Spinal cord (tissue), 10 donors: ENCODE measurements at places on chromosomes 3 and 15. TPM values are rescaled to one million over a fixed set of nuclear protein-coding genes. Genes with fewer than 3 reads are reported as not detected.

GRCh38 chr15:28093752-28094535 lies 5.2 kb downstream of the OCA2 start:
- H3K27ac ChIP-seq = no peak overlapping the region
- H3K27me3 ChIP-seq = peaks cover 48% of the 10 kb centered on the region
- H3K4me1 ChIP-seq = peaks cover 49% of the 10 kb centered on the region
- no peak for DNase-seq
- H3K4me3 ChIP-seq = no peak overlapping the region
- no peaks in the 10 kb centered on the region for H3K36me3 ChIP-seq

DNA sequence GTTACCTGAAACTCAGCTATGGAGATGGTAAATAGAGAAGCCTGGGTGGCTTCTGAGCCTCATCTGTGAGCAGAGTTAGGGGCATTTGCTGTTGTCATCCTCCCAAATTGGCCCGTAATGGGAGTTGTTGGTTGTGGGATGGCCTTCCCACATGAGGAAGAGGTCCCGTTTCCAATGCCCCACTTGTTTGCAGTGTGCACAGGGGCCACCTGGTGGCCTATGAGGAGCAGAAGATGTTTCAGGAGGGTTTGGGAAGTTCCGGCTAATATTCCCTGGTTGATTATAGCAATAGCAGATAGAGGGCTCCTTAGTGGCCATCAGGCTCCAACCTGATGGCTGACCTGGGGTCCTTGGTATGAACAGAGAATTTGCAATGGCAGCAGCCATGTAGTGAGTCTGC lies 1546.5 kb downstream of the OTOL1 start:
- DNase-seq = no peak
- no peaks in the 10 kb centered on the region for H3K4me1 ChIP-seq
- H3K27me3 ChIP-seq = no peaks in the 10 kb centered on the region
- H3K36me3 ChIP-seq = no peaks in the 10 kb centered on the region

DNA sequence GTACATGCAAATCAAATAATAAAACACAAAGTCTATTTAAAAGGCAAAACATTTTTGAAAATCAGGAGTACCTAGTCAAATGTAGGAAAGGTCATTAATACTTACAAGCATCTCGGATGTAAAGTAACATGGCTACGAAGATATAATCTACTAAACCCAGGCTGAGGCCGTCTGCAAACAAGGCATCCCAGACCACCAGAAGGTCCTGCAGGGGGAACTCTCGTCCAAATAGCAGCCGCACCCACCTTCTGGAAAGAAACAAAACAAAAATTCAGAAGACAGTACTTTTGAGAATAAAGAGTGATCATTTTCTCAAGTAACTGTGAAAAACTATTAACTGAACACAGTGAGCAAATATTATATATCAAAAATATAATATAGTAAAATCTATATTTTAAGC lies 423.1 kb downstream of the PLCL2 start:
- DNase-seq = no peak
- H3K27me3 ChIP-seq = no peaks in the 10 kb centered on the region
- no peak overlapping the region for H3K27ac ChIP-seq
- H3K4me3 ChIP-seq = no peak overlapping the region

- H3K27me3 ChIP-seq = no peaks in the 10 kb centered on the region
- H3K4me1 ChIP-seq = peaks cover 66% of the 10 kb centered on the region
- H3K27ac ChIP-seq = no peak overlapping the region
- no peak for DNase-seq
- H3K4me3 ChIP-seq = no peak overlapping the region
Measured at GRCh38 chr3:127711021-127711695, 38.4 kb downstream of the ABTB1 start.

- no peaks in the 10 kb centered on the region for H3K27me3 ChIP-seq
- no peaks in the 10 kb centered on the region for H3K4me1 ChIP-seq
- H3K36me3 ChIP-seq = no peaks in the 10 kb centered on the region
- no peak overlapping the region for H3K27ac ChIP-seq
Measured at GRCh38 chr3:96466441-96466840, 348.0 kb upstream of the EPHA6 start.

GRCh38 chr15:74906067-74906449 lies 593 bp downstream of the FAM219B start:
- peaks cover 25% of the 10 kb centered on the region for H3K4me1 ChIP-seq
- peak overlapping the region; percentile 89 for H3K4me3 ChIP-seq
- no peaks in the 10 kb centered on the region for H3K27me3 ChIP-seq

GRCh38 chr3:81003817-81004216 lies 757.6 kb downstream of the GBE1 start:
- no peaks in the 10 kb centered on the region for H3K4me1 ChIP-seq
- DNase-seq = no peak
- no peaks in the 10 kb centered on the region for H3K27me3 ChIP-seq
- H3K4me3 ChIP-seq = no peak overlapping the region

- DNase-seq = no peak
- H3K27me3 ChIP-seq = no peaks in the 10 kb centered on the region
- H3K36me3 ChIP-seq = peaks cover 49% of the 10 kb centered on the region
- peaks cover 83% of the 10 kb centered on the region for H3K4me1 ChIP-seq
- no peak overlapping the region for H3K27ac ChIP-seq
Measured at GRCh38 chr3:42655980-42656679, 2.6 kb downstream of the ZBTB47 start.

IL5RA gene
- total RNA-seq = 5.7 TPM

GPR149 gene
- 1.8 TPM for total RNA-seq

SNTN gene
- total RNA-seq = 0.59 TPM

RASL12 gene
- total RNA-seq = 18.1 TPM
